ENCODE measurements at places on chromosomes 6 and 20.

DNA sequence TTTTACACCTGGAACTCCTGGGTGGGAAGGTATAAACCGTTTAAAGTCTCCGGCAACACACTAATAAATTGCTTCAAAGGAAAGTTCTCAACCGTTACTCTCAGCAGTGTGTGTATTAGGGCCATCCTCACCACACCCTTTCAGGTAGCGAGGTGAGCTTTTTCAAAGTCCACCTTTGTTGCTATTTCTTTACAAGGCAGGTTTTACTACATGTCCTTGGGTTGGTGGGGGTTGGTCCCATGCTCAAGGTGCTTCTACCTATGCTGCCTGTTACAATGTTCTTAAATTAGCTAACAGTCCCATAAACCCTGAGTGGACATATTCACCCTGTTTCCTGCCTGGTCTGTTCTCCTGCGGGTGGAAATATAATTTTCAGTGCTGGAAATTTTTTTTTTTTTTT is 13.2 kb upstream of the OSER1 start:
- DNase-seq = no peak

- DNase-seq = no peak
These were observed 37.1 kb upstream of the TFAP2A start for GRCh38 chr6:10451828-10452509.

- DNase-seq = no peak
These were observed 95.4 kb downstream of the RPS12 start for GRCh38 chr6:132909742-132910141.

- DNase-seq = peak; percentile 66
These were observed 22.4 kb downstream of the ITCH start for GRCh38 chr20:34385464-34385863.

- no peak for DNase-seq
These were observed 148.3 kb upstream of the NRSN1 start for GRCh38 chr6:23977706-23978105.

- DNase-seq = no peak
These were observed 67.5 kb upstream of the MBOAT1 start for GRCh38 chr6:20279608-20280287.

DNA sequence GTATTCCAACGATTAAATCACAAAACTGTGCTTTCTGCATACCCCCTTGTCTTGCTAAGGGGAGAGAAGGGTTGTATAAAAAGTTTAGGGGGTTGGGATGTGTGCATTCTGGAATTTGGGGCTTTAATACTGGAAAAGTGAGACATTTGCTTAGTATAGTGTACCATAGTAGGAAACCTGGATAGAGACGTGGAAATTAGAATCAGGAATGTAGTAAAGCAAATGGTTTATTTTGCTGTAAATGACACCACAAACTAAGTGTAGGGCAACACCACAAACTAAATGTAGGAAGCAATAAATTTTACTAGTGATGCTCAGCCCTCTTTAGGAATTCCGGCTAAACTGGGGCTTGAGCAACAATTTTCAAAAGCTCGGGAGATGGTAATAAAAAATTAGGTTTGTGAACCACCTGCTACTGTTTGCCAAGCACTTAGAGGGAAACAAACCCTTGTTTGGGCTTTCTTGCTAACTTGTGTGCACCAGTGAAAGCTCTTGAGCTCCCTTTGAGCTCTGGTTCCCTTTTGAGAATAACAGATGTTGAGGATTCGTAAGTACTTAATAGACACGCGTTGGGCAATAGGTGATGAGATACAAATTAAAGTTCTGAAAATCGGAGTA is 13.8 kb downstream of the BRD2 start:
- peak; percentile 29 for DNase-seq

DNA sequence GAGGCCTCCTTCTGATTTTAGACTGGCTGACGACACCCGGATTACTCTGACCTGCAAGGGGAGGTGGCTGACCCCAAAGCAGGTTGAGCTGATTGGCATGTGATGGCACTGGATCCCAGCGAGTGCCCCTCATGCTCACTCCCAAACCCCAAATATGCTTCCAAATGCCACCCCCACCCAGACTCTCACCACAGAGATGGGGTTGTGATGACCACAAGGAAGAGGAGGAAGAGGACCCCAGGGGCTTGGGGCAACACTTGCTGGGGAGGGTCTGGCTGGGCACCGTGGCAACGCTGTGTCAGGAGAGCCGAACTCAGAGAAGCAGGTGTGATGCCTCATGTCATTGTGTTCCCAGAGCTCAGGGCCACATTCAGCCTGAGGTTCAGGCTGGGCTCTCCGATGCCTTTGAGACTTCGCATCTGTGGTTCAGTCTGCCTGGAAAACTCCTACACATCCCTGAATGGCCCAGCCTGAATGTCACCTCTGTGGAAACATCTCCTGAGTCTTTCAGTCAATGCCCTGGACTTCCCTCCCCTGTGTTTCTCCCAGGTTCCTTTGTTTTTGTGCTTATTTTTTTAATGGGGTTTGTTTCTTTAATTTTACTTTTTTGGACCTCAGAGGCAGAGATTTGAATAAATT is 169.1 kb upstream of the PMEPA1 start:
- no peak for DNase-seq

GRCh38 chr6:156102129-156102528 is 646.5 kb upstream of the NOX3 start:
- no peak for DNase-seq

DNA sequence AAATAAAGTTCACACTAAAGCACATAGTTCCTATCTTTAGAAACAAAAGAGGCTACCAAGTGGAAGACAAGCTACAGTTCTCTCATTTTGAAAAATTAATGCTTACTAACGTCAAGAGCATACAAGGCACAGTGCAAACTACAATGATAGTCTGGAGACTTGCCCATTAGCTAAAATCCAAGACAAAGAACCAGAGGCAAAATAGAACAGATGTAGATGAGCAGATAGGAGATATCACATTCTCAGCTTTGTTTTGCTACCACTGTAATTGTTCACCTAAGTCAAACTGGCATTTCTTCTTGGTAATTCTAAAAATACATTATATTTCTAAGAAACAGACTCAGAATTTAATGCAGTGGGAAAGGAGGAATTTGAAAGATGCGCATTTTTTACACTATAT is 5.2 kb downstream of the TMEM30A start:
- DNase-seq = no peak

- no peak for DNase-seq
These were observed 62.0 kb downstream of the PPP1R14C start for GRCh38 chr6:150204705-150205472.

DNA sequence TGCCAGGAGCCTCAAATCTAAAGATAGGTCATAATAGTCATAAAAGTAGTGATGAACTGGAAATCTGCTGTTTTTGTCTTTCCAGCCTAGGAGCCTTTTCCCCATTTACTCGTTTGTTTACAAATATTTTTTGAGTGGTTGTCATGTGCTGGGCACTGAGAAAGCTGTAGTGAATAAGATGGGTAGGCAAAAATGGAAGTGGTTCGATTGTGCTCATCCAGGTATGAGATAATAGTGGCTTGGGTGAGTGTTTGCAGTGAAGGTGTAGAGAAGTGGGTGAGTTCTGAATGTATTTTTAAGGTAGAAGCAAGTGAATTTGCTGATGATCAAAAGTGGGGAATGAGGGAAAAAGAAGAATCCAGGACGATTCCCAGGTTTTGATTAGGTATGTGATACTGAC is 53.0 kb downstream of the CARMIL1 start:
- DNase-seq = no peak

- DNase-seq = no peak
These were observed 330.1 kb downstream of the RIMS1 start for GRCh38 chr6:72216222-72217068.

DNA sequence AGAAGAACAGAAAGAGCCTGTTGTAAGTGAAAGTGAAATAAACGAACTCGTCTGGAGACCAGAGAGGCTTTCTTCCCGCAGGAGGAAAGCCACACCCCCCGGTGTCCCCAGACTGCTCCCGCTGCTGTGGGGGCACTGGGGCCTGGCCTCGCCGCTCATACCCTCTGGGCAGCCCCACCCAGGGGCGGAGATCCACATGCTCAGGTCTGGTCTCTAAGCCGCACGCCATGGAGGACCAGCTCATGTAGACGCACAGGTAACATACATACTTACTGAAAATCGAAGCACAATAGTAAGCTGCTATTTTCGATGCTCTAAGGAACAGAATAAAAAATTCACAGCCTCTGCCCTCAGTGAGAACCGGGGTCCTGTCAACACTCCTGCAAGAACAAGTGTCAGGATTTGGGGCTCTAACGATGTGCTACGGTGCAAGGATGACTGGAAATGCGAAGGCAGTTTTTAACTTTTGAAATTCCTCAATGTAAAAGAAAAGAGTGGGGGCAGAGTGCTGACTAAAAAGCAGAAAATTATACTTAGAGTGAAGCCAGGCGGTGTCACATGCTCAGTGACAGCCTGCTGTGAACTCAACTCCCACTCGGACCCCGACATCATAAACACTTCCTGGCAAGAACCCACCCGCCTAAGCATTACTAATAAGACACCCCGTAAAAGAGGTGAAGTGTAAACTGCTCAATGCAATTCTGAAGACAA is 110.5 kb downstream of the IRF4 start:
- peak; percentile 17 for DNase-seq

DNA sequence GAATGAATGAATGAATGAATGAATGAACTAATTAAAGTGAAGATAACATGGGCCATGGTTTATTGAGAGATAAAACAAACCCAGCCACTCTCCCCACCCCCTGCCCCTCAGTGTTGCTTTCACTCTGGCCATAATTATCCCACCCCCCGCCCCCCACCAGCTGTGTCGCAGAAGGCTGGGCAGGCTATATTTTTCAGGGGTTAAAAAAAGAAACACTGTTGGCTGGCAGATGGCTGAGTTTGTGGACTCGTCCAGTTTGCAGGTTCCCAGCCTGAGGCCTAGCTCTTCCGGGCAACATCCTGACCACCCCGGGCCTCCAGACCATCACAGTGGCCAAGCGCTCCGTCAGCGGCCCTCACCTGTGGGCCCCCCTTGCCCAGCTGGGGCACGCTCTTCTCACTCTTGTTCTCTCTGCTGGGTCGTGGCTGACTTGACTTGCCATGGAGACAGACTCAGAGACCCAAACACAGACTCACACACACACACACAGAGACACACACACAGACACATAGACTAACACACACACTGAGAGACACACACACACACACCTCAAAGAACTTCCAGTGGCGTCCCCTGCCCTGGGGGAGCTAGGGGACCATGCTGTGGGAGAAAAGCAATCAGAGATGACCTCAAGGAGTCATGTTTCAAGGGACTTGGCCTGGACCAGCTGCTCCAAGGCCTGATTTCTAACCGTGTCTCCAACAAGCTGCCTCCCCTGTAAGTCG is 2.2 kb upstream of the GRM4 start:
- no peak for DNase-seq

GRCh38 chr6:157325069-157325805 is 1.9 kb upstream of the TMEM242 start:
- DNase-seq = no peak

- DNase-seq = no peak
These were observed 197.5 kb upstream of the JARID2 start for GRCh38 chr6:15048367-15048766.

DNA sequence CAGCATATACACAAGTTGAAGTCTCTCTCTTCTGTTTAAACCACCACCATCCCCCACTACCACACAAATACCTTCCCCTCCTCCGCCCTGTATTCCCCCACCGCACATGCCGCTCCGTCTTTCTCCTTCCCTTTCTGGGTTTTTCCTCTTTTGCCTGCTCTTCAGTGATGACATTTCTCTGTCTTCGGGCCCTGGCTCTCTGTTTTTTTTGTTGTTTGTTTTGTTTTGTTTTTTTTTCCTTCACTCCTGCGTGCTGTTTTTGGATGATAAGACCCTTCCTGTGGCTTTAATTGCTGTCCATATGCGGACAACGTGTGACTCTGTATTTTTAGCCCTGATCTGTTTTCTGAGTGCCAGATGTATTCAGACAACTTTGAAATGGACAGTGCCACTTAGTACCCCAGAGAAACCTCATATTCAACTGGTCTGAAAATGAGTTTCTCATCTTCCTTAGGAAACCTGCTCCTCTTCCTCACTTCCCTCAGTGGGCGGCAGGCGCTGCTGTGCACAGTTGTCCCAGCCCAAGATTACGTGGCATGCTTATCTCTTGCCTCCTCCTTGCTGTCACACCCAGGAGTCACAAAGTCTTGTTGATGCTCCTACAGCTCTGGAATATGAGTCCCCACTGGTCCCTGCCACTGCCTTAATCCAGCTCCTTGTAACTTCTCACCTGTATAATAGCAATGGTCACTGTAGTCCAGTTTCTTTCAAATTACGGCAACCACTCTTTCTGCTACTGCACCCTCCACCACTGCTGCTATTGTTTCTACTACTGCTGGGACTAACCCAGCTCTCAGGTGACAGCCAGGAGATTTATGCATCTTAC is 8.2 kb downstream of the PPP1R14C start:
- no peak for DNase-seq

- peak; percentile 59 for DNase-seq
These were observed 235.1 kb upstream of the RREB1 start for GRCh38 chr6:6872459-6873344.

- no peak for DNase-seq
These were observed 105.8 kb upstream of the NOX3 start for GRCh38 chr6:155561257-155561965.

GRCh38 chr20:47768016-47768824 is 17.1 kb downstream of the SULF2 start:
- no peak for DNase-seq

GRCh38 chr6:29547573-29547972 is 12.0 kb downstream of the UBD start:
- DNase-seq = no peak

GRCh38 chr20:40488401-40488800 is 200.6 kb downstream of the MAFB start:
- DNase-seq = no peak

DNA sequence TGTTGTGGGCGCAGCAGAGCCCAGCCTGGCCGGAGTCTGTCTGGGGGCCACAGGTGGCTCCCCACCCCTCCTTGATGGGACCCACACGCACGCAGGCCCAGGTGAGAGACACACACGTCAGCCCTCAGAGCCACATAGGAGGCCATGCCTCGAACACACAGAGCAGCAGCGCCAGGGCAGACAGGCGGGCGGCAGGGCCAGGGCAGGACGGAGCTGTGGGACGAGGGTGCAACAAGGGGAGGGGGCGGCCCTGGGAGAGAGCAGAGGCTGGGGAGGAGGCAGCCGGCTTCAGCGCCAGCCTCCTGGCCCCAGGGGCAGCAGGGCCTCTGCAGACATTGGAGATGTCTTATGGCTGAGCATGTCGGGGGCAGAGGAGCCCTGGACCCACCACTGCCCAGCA is 42.5 kb downstream of the KCNQ2 start:
- DNase-seq = no peak

- DNase-seq = no peak
These were observed 209.1 kb downstream of the ERMARD start for GRCh38 chr6:169960521-169960885.

- DNase-seq = no peak
These were observed 198.9 kb upstream of the SSTR4 start for GRCh38 chr20:22836211-22836610.

- DNase-seq = no peak
These were observed 180.0 kb upstream of the UST start for GRCh38 chr6:148566664-148567350.

- no peak for DNase-seq
These were observed 10.0 kb downstream of the UNC93A start for GRCh38 chr6:167300902-167301777.

- no peak for DNase-seq
These were observed 573.6 kb upstream of the EPHA7 start for GRCh38 chr6:93992976-93993375.

All from AML-193 (cell line).